ENCODE measurements at places on chromosomes 16 and 17.

DNA sequence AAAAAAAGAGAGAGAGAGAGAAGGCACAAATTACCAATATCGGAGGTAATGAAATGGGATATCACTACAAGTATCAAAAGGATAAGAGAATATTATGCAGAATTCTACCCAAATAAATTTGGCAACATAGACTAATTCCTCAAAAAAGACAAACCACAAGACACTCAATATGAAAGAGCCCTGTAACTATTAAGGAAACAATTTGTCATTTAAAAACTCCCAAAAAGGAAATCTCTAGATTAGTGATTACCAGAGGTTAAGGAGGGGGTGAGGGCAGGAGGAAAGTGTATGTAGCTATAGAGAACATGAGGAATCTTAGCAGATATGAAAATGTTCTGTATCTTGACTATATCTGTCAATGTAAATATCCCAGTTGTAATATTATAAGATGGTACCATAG is 54.0 kb downstream of the CFDP1 start:
- DNase-seq, result no peak

- no peak for DNase-seq
These were observed 60.2 kb downstream of the RAI1 start for GRCh38 chr17:17741349-17742023.

- no peak for DNase-seq
These were observed 22.8 kb upstream of the NFAT5 start for GRCh38 chr16:69542974-69543373.

GRCh38 chr17:64327201-64327930 is 63.3 kb downstream of the PECAM1 start:
- DNase-seq, result no peak

GRCh38 chr17:17196776-17197175 is 9.4 kb downstream of the PLD6 start:
- DNase-seq, result no peak

- DNase-seq, result no peak
These were observed 155.0 kb upstream of the CACNG5 start for GRCh38 chr17:66679631-66680517.

DNA sequence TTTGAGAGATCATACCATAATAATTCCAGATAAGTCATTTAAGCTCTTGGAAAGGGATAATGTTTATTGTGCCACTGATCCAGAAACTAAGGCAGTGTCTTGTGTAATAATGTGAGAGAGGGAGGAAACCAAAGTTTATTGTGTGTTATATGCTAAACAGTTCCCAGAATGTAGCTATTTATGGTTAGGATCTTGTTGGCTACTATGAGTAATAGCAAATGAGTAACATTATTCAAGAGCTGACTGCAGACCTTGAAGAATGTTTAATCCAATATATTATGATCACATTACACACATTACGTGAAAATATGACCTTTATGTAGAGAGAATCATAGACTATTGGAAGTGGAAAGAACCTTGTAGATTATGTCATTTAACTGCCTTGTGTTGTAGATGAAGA is 139.5 kb downstream of the BCAS3 start:
- no peak for DNase-seq

DNA sequence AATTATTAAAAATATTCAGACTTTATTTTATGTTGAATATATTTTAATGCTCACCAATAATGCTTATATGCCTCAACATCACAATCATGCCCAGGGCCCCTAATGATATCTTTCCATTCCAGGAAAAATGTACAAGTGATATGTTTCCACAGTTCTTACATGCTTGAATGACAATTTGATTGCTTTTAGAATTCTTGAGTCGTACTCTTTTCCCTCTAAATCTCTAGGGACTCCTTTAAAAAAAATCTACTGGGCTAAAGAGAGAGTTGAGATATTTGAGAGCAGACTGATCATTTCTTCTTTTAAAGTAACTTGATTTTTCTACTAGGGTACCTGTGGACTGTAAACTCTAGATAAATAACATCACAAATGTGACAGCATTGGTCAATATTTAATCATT is 18.2 kb upstream of the HLF start:
- no peak for DNase-seq

DNA sequence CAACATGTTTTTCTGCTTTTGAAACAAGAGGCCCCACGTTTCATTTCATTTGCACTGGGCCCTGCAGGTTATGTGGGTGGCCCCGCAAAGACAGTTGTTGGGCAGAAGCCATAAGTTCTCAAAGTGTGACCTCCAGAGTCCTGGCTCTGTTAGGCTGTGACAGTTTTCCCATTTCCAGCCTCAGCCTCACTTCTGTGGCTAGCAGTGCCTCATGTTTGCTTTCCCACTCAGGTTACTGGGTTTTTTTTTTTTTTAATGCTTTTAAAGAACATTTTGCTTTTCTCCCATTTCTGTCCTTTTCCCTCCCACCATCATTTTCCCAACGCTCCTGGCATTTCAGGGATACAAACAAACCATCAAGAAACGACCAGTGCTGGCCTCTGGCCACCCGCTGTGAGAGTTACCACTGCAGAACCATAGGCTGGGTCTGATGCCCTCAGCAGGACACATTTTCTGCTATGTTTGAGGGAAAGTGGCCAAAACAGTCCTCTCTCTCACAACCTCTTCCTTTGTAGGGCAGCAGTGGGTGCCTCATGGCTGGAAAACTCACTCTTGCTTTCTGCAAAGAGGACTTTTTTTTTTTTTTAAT is 159.0 kb upstream of the MPHOSPH6 start:
- DNase-seq, result no peak

- DNase-seq, result no peak
These were observed 176.3 kb upstream of the ASIC2 start for GRCh38 chr17:33469421-33469820.

- peak; percentile 44 for DNase-seq
These were observed at the start of gene THRA for GRCh38 chr17:40062329-40063186. THRA (plus strand) TSS chr17:40062965; CDS start chr17:40074489, 11,524 bp downstream.

GRCh38 chr17:47230864-47231263 is 21.7 kb downstream of the MYL4 start:
- no peak for DNase-seq

DNA sequence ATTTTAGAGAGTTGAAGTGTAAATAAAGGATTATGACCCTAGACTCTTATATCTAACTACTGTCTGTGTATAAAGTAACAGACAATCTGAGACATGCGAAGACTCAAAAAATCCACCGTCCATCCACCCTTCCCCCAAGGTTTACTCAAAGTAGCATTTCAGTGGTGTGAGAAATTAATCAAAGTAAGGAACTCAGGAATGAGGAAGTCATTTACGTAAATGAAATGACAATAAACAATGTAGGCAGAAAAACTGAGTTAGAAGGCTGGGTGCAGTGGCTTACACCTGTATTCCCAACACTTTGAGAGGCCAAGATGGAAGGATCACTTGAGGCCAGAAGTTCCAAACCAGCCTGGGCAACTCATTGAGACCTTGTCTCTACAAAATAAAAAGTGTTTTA is 19.8 kb upstream of the NTN1 start:
- DNase-seq, result no peak

DNA sequence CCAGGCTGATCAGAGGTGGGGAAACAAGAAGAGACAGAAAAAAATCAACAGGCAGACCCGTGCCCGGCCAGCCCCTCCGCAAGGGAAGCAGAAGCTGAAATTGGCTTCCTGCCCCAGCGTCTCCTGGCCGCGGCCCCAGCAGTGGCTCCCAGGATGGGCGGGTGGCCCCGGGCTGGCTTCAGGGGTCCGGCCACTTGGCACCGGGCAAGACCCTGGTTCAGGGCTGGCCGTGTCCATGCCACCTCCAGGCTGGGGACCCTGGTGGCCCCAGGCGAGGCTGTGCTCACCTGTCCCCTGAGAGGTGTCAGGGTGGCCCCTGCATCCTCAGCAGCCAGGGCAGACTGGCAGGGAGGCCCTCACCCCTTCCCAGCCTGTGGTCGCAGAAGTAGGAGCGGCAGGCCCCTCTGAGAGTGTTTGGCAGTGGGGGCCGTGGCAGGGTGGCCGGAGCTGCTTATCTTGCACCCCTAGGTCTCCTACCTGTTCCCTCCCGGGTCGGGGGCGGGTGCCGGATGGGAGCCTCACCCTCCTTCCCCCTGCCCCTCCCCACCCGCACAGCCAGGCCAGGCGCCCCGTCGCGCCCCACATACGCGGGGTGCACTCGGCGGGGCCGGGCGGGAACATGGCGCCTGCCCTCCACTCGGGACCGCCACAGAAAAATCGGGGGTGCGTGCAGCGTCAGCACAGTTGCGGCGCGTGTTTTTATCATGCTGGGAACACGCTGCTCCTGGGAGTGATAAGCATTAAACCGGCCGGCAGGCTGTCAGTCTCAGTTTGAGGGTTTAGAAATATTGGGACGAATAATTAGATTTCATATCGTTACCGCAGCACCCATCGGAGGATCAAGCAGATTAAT is 46.7 kb upstream of the ZC3H18 start:
- DNase-seq, result no peak

DNA sequence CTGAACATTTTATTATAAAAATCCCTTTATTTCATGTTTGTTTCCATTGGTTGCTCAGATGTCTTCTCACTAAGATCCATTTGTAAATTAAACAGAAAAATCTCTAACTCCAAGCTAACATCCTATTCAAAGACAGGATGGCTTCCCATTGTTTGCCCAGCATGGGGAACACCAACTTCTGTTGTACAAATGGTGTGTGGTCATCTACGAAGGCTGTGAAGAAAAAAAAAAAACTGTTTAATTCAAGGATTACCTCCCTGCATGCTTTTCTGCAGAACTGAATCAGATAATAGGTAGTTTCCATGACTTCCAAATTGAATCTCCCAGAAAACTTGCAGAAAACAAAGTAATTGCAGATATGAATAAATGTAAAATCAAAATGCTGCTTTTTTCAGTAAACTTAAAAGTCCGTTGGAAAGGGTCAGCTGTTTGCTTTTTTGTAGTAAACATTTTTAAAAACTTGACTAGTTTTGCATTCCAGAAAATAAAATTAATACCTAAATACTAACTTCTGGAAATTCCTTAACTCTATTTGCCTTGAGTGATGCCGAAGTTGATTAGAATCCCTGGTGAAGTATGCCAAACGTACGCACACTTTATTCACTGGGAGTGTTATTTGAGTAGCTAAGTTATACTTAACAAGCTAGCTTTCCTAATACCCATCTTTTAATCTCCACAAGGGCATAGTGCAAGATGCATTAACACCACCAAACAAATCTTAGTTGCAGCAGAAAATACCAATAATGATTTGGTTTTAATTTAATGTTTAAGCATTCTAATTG is 7.7 kb downstream of the SALL1 start:
- no peak for DNase-seq

DNA sequence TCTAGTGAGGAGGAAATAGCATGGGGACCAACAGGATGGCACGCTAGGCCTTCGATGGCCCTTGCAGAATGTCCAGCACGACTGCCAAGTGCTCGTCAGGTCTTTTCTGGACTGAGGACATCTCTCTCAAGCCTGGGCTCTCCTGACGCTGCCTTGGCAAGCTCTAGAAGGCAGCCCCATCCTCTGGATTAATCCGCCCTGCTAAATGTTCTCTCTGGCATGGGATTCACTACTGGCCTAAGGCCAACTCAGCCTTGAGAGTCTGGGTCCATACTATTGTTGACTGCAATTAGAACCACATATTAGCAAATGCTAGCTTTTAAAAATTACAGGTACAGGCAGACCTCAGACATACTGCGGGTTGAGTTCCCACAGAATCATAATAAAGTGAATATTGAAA is 2.5 kb upstream of the CEP295NL start:
- DNase-seq, result no peak

GRCh38 chr17:57572062-57572461 is 173.0 kb downstream of the CCDC182 start:
- DNase-seq, result no peak

DNA sequence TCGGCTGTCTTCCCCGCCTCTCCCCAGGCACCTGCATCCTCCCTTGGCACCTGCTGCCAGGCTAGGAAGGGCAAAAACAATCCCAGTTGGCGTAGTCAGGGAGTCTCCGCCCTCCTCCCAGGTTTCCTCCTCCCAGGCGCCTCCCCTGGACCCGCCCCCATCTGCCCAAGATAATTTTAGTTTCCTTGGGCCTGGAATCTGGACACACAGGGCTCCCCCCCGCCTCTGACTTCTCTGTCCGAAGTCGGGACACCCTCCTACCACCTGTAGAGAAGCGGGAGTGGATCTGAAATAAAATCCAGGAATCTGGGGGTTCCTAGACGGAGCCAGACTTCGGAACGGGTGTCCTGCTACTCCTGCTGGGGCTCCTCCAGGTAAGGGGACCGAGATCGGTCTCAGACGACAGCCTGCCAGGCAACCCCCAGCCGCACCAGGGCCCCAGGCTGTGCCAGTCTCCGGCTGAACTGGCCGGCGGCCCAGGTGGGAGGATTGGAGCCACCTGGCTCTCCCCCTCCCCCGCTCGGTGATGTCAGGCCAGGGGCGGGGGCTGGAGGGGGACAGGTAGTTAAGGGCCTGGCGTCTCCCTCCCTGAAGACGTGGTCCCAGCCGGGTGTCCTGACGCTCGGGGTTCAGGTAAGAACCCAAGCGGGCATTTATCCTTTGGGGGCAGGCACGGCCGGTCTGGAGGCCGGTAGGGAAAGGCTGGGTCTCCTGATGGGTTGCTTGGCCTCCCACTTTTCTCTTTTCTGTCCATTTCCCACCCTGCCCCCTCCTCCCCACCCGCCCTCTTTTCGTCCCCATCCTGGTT is at the start of gene GRB7:
TSS of gene GRB7 (plus strand) at position 179 of the 808 bp plus-strand sequence. CDS start 4,364 bp downstream, outside the sequence.
- DNase-seq, result no peak

DNA sequence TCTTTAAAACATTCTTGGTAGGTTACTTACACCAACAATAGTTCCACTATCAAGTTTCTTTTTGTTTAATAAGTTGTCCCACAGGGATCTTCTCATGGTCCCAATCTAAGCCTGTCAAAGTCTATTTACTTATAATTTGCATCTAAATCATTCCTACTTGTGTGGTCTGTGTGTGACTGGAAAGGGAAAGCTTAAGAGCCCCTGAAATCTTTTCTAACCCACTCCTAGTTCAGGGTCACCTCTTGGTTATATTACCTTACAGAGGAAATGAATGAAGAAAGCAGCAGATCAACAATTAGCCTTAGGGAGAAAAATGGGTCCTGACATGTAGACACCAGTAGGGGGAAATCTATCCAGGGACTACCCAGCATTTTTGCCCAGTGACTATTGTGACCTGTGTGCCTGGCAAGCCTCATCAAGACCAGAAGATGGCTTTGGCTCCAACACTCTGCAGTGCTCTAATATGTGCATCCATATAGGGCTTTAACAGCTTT is 110.4 kb upstream of the HAS3 start:
- no peak for DNase-seq

- no peak for DNase-seq
These were observed 84.1 kb downstream of the MYH11 start for GRCh38 chr16:15772579-15773293.

- DNase-seq, result no peak
These were observed 61.2 kb upstream of the RBFOX1 start for GRCh38 chr16:7271486-7271885.

GRCh38 chr17:51445946-51446345 is 185.6 kb downstream of the UTP18 start:
- DNase-seq, result no peak
